LHCN-M2 (cell line): ENCODE measurements at places on chromosomes 5 and 9. TPM values are rescaled to one million over a fixed set of nuclear protein-coding genes. Genes with fewer than 3 reads are reported as not detected.

The TRPM6 gene
- total RNA-seq, result not detected in 2 replicates

The DMRT2 gene
- total RNA-seq, result 0.06 TPM in 1 of 2 replicates, not detected in the other

The MCTP1 gene
- total RNA-seq, result 16.4 and 16.6 TPM in 2 replicates

The DRD1 gene
- not detected in 2 replicates for total RNA-seq

The LAMC3 gene
- not detected in 2 replicates for total RNA-seq

The ADRB2 gene
- total RNA-seq, result 4.1 and 4.8 TPM in 2 replicates

The CARD6 gene
- total RNA-seq, result 3.2 and 4.1 TPM in 2 replicates

The PIP5K1B gene
- total RNA-seq, result not detected in 2 replicates

The SQSTM1 gene
- 387 and 548 TPM in 2 replicates for total RNA-seq

The TUBB4B gene
- total RNA-seq, result 517 and 586 TPM in 2 replicates

The NEUROG1 gene
- not detected in 2 replicates for total RNA-seq

The TMC1 gene
- not detected in 2 replicates for total RNA-seq

The ZFP37 gene
- total RNA-seq, result 3.3 and 4.9 TPM in 2 replicates

The ARL14EPL gene
- 0.40 TPM in 1 of 2 replicates, not detected in the other for total RNA-seq
